Heart left ventricle (tissue), 16 donors: ENCODE measurements at places on chromosomes 5 and 9.

- no peak for DNase-seq
Observed at GRCh38 chr9:73753171-73753570, 601.5 kb downstream of the ANXA1 start.

DNA sequence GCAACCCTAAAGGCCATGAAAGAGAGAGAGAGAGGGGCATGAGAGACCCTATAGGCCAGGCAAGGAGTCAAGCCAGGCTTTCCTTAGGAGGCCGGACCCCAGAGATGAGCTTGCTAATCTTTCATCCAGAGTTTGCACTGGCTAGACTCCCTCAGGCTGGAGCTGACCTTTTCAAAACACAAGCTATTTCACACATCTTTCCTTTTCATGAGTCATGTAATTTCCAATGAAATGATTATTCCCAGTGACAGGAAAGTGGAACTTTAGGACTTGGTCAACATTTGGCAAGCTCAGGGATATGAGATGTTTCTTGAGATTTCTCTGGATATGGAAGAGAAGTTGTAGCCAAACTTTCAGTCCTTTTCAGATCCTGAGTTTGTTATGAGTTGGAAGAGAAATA is 117.7 kb downstream of the TARS1 start:
- no peak for DNase-seq

GRCh38 chr5:15807248-15807647 is 307.3 kb downstream of the FBXL7 start:
- no peak for DNase-seq

- no peak for DNase-seq
Observed at GRCh38 chr5:171388816-171389168, 1.1 kb downstream of the NPM1 start.

DNA sequence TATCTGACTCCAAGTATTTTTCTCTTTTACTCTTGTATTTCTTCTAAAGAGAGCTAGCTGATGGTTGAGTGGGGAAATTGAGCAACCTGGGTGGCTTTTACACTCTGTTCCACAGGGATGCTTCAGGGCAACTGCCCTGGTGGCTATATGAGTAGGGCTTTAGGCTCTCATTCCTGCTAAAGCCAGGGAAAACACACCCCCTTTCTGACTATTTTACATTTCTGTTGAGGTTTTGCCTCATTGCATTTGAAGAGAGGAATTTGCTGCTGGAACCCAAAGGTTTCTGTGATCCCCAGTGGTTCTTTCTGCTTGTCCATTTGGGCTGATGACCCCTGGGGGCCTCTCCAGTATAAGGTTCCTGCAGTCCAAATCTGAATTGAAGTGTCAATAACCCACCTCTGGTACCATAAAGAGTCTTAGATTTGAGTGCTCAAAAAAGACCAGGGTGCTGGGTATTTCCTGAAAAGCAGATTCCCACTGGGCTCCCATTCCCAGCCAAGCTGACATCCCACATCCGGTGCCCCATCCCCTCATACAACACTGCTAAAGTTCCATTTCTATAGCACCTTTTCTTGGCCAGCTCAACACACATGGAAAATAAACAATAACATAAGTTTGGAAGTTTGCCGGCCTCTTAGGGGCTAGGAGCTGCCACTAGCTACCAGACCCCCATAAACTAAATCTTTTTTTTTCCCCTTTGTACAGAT is 59.5 kb downstream of the PAPPA start:
- DNase-seq, result no peak

GRCh38 chr5:10699281-10699874 is 61.7 kb downstream of the DAP start:
- DNase-seq, result no peak
